ENCODE measurements at places on chromosomes 1 and 21.

DNA sequence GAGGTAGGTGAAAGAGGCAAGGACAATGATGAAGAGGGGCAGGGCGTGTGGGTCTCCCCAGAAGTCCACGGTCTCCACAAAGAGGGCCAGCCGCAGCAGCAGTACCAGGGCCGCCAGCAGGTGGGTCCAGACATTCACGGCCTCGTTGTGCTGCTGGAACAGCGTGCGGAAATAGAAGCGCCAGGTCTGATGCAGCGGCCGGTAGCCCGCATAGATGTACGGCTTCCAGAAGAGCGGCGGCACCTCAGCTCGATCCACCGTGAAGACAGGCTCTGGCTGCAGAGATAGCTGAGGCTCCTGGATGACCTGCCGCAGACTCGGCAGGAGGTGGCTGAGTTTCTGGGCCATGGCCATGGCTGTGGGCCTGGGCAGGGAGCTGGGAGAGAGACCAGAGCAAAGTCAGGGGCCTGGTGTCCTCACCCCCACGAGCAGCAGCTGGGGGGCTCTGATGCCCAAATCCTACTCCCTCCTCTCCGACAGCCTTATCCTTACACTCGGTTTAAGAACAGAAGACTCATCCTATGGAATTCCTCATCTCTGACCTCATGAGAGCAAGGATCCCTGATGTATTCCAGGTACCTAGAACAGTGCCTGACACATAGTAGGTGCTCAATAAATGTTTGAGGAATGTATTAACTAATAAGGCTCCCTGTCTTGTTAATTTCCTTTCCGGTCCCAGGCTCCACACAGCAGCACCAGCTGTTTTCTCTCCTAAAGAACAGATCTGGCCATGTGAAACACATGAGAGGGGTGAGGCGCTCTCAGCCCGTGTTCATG lies 4.4 kb upstream of the AUNIP start:
- DNase-seq, result no peak

GRCh38 chr1:187244623-187245022 lies 415.9 kb downstream of the PLA2G4A start:
- DNase-seq, result no peak

- DNase-seq, result no peak
These were observed at the start of gene FTCD for GRCh38 chr21:46155514-46156377. Gene FTCD (minus strand): TSS chr21:46155579. CDS start chr21:46155523, 56 bp downstream.

- DNase-seq, result no peak
These were observed 37.1 kb upstream of the EXO1 start for GRCh38 chr1:241810769-241811405.
